ENCODE measurements at places on chromosomes 16 and 17.

DNA sequence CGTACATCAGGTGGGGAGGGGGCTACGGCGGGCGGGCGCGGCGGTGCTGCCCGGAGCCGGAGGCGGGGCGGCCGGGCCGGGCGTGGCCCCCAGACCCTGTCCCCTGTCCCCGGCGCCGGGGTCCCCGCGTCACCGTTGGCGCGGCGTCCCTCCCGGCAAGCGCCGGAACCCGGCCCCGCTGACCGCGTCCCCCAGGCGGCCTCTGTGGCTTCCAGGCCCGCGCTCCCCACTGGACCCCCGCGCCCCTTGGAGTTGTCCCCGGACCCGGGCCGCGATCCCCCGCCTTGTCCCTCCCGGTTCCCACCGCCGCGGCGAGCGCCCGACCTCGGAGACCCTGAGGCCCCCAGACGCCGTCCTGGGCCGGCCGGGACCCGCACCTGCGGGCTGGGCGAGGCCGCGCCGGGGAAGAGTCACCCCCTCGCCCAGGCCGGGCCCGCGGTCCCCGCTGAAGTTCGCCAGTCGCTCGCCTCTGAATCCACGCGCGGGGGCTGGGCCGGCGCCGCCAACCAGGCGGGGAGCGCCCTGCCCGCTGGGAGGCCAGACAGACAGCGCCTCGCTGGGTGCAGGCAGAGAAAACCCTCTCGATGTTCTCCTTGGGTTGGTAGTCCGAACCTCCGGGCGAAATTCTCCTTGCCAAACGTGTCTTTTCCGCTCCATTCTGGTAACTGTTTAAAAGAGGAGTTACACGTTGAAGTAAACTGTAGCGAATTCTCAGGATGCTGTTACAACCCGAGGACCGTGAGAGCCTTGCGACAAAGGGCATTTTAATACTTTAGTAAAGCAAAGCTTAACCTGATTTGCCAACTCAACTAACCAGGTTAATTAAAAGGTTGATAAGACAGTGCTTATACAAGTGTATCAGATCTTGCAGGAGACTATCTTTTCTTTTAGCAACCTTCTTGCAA, 761 bp downstream of the GAN start:
- DNase-seq, result peak; percentile 9

DNA sequence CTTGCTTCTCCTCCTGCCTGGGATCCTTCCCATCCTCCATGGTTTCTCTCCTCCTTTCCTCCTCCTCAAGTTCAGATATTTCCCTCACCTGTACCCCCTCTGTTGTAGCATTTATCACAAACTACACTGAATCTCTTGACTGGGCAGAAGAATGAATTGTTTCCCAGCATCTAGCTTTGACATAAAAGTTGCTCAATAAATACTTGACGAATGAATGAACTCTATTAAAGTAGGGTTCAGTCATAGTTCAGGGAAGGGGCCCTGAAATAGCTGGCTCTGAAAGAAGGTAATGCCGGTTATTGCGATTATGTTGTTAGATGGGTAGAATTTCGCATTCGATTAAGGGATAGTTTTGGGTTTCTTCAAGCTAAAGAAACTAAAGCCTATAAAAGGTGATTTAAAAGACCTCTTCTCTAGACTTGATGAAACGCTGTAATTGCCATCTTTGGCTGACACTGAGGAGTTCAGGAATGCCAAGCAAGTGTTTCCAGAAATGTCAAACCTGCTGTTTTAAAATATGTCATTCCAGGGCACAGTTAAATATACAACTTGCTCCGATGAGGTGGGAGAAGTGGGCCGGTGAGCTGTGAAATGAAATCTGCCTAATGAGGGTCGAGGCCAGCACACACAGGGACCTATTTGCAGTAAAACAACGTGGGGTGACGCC, 1.0 kb upstream of the CPD start:
- no peak for DNase-seq

GRCh38 chr17:9139695-9140094, 118.4 kb downstream of the NTN1 start:
- DNase-seq, result no peak

- no peak for DNase-seq
Measured at GRCh38 chr16:89370601-89371000, 119.8 kb downstream of the ANKRD11 start.

GRCh38 chr16:53714205-53715022, 10.5 kb downstream of the FTO start:
- DNase-seq, result no peak

DNA sequence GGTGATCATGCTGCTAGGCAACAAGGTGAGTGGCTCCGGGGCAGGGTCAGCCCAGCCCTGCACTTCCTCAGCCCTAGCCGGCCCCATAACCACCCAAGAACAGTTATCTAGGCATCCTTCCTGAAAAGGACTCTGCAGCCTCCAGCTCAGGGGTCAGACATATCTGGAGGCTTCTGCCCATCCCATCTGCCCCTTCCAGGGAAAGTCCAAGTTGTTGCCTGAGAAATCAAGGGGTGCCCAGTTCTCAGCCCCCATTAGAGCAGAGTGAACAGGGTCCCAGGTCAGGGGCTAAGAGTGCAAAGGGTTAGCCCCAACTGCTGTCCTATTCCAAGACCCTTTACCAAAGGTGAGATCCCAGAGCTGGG, 4.1 kb upstream of the NHERF1 start:
- no peak for DNase-seq

DNA sequence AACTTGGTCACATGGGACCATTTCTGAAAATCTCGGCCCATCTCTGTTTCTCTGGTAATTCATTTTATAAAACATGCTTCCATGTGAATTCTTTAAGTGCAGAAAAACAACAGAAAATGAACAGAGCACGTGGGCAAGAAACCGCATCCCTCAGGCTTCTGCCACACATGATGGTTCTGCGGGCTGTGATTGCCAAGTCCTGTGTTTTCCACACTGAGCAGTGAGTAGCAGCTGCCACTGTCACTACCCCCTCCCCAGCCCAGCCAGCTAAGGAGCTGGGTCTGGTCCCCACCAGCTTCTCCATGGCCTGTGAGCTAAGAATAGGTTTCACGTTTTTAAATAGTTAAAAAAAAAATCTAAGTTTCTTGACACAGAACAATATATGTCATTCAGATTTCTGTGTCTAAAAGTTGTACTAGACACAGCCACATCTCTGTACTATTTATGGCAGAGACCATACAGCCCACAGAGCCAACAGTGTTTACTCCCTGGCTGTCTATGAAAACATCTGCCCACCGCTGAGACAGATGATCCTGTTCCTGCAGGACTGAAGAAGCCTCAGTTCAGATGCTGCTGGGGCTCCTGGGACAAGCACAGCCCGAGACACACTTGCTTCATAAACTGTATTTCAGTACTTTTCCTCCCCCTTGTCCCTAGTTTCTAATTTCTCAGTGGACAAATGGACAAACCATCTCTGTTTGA, 41.5 kb downstream of the USP22 start:
- no peak for DNase-seq

DNA sequence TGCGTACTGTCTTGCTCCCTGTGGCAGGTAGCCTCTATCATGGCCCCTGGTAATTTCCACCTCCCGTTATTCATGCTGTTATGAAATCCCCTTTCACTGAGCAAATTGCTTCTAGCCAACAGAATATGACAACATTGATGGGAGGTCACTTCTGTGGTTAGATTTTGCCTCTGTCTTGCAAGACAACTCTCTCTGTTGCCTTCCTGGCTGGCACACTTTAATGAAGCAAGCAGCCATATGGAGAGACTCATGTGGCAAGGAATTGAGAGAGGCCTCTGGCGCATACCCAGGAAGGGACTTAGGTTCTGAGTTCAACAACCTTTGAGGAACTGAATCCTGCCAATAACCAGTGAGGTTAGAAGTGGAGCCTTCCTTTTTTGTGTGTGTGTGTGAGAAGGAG, 51.8 kb upstream of the GPRC5B start:
- no peak for DNase-seq

DNA sequence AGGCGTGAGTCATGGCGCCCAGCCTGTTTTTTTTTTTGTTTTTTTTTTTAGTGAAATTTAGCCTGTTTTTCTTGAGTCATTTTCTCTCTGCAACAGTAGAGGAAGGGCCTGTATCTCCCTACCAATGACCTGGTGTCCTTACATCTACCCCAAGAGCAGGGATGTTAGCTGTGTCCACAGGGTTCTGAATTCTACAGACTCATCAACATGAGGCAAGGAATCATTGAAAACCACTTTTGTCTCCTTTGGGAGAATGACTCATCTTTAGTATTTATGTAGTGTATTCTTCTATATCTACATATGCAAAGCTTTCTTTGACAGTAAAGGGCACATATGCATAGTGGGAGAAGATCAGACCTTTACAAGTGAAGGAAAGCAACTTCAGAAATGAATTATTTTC, 105.3 kb downstream of the SPECC1 start:
- DNase-seq, result no peak

GRCh38 chr16:70656712-70657263, 10.4 kb downstream of the IL34 start:
- DNase-seq, result no peak

DNA sequence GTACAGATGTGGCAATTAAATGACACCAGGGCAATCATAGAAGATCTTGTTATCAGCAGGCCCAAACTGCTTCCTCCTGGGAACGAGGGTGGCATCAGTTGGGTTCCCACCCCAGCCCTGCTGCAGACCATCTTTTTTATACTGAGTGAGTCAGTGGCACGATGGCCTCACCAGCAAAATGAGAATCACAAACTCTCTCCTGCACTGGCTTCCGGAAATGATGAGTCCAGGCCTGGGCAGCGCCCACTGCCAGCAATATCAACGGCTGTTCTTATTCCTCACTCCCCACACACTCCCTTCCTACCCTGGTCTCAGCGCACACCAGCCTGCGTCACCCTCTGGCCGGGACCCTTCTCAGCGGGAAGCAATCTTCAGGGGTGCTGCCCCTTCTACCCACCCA, 340.3 kb downstream of the FOXL1 start:
- DNase-seq, result no peak

DNA sequence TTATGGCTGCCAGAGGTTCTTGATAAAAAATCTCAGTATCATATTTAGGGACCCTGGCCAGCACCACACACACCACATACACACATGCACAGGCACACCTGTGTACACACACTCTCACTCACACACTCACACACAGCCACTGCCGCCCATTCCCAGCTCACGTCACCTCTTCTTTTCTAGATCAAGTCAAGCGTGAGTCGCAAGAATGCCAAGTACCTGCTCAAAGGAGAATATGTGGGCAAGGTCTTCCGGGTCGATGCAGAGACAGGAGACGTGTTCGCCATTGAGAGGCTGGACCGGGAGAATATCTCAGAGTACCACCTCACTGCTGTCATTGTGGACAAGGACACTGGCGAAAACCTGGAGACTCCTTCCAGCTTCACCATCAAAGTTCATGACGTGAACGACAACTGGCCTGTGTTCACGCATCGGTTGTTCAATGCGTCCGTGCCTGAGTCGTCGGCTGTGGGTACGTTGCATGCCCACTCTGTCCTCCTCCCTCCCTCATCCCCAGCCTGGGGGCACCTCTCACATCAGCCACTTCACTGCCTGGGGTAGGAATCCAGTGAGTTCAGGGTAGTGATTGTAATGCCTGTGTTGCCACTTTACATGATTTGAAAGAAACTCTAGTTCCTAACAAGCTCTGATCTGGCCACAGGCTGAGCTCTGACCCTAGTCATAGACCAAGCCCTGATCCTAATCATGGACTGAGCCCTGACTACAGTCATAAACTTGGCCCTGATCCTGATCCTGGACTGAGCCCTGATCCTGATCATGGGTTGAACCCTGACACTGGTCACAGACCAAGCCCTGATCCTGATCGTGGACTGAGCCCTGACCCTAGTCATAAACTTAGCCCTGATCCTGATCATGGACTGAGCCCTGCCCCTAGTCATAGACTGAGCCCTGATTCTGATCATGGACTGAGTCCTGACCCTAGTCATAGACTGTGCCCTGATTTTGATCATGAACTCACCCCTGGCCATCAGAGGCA, 20.4 kb downstream of the CDH5 start:
- DNase-seq, result no peak

DNA sequence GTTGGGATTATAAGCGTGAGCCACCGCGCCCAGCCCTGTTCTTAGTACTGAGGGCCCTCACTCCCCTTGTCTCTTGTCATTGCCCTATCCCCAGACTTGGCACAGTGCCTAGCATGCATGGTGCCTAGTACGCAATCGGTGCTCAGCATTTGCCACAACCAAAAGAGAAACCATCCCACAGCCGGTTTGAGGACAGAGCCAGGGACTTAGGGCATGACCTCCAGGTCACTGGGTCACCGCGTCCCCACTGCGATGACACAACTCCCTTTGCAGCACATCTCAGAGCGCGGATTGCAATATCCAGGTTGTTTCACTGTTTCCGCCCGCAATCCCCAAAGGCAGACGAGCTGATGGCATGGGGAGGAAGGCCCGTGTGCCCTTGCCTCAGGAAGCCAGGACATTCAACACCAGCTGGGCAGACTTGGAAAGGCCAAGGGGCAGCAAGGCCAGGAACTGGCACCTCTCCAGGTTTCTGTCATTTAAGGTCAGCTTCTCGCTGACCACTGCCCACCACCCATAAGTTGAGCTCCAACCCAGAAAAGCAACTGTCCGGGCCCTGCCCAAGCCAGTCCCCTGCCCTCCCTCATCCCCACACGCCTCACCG, 274.5 kb downstream of the MRTFB start:
- DNase-seq, result no peak

GRCh38 chr17:8117980-8118768, at the start of gene ALOXE3:
ALOXE3 (minus strand) TSS chr17:8118514; CDS start chr17:8117990, 524 bp downstream.
- no peak for DNase-seq

GRCh38 chr17:69870091-69870530, 204.9 kb upstream of the KCNJ16 start:
- no peak for DNase-seq

DNA sequence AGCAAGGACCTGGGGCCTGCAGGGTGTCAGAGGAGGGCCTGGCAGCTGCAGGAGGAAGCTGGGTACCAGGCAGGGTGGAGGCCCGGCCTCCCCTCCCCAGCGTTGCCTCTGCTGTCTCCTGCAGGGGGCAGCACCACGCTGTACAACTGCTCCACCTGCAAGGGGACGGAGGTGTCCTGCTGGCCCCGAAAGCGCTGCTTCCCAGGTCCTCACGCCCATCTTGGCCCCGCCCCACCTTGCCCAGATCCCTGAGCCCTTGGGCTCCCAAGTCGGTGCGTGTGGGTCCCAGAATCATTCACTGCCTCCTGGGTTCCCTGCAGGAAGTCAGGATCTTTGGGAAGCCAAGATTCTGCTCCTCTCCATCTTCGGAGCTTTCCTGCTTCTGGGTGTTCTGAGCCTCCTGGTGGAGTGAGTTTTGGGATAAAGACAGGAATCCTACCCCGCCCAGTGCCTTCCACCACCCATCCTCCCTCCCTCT, 1.2 kb downstream of the TMEM95 start:
- DNase-seq, result peak; percentile 75

GRCh38 chr16:46629331-46630219, 8.4 kb upstream of the SHCBP1 start:
- no peak for DNase-seq

- DNase-seq, result no peak
Measured at GRCh38 chr16:84032458-84033178, 10.0 kb downstream of the SLC38A8 start.

DNA sequence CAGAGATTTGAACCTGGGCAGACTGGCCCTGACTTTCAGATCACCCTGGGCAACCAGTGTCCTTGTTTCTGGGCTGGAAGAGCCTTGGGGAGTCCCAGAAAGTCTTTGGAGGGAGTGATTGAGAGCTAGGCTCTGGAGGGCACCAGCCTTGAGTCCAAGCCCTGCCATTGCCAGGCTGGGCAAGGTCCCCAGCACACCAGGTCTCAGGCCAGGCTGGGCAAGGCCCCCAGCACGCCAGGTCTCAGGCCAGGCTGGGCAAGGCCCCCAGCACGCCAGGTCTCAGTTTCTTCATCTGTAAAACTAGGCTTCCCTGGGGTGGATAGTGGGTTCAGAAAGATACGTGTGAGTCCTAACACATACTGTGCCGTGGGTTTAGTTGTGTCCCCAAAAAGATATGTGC, 135.0 kb downstream of the IRF8 start:
- no peak for DNase-seq

All from T follicular helper cell (primary cell).